ENCODE measurements at places on chromosomes 7 and 10.

- DNase-seq, result no peak
Observed at GRCh38 chr7:135428011-135428410, 81.9 kb downstream of the CNOT4 start.

DNA sequence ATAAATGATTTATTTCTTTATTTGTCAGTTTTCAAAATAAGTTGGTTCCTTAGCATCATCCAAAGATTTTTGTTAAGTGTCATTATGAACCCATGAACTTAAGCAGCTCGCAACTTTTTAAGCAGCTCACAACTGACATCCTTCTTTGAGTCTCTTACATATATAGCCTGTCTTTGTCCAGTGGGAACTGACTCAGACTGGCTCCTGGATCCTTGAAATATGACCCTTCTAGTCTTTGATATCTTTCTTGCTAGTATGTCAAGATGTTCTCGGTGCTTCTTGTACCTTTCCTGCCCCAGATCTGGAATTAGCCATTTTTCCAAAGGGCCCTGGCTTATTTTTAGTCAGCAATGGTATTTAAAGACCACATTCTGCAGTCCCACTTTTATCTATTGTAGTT, 53.9 kb upstream of the ARID5B start:
- no peak for DNase-seq

- no peak for DNase-seq
Observed at GRCh38 chr10:89550509-89550908, 15.1 kb upstream of the SLC16A12 start.

- DNase-seq, result no peak
Observed at GRCh38 chr10:104806801-104807200, 165.7 kb downstream of the SORCS3 start.

GRCh38 chr7:134948736-134949135, 37.6 kb upstream of the AGBL3 start:
- DNase-seq, result no peak

DNA sequence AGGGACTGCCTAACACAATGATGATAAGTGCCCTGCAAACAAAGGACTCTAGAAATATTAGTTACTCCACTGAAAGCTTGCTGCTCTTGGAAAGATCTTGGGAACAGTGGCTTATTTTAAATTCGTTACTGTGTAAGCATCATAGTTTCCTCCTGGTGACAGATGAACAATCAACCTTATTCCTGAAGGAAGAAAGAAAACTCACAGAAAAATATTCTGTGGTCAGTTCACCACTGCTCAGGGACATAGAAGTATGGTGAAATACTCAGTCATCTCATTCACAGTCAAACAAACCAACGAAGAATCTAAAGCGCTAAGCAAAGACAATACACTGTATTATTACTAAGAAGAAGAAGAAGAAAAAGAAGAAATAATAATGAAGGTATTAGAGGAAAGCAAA, 27.8 kb downstream of the MKX start:
- no peak for DNase-seq

Measured in NCI-H187 (cell line).